Right atrium auricular region (tissue), 2 donors: ENCODE measurements at places on chromosomes 11 and 22. TPM values are rescaled to one million over a fixed set of nuclear protein-coding genes. Genes with fewer than 3 reads are reported as not detected.

The EMID1 gene
- 0.33 TPM for total RNA-seq

The TREH gene
- not detected for total RNA-seq

DNA sequence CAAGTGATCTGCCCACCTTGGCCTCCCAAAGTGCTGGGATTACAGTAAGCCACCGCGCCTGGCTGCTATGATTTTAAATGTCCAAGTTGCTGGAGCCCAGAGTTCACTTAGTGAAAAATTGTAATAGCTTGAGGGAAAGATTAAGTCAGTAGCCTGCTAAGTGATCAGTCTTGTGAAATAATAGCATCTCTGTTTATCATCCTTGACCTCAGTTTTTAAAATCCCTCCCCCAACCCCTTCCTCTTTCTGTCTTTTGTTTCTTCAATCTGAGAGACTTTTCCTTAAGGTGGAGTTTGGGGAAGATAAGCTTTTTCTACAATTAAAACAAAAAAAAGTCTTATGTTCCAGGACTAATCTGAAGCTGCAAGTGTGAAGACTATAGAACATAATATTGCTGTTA, 6.4 kb downstream of the HIPK3 start:
- DNase-seq: no peak

GRCh38 chr11:113188371-113188834, 126.0 kb upstream of the TTC12 start:
- no peak for DNase-seq

GRCh38 chr11:120756931-120757330, 245.4 kb downstream of the GRIK4 start:
- peak; percentile 21 for DNase-seq

The HTR3B gene
- total RNA-seq: not detected

GRCh38 chr11:119376197-119376847, 5.2 kb downstream of the USP2 start:
- DNase-seq: no peak

The OR8H1 gene
- total RNA-seq: not detected

- DNase-seq: no peak
Measured at GRCh38 chr22:41094041-41094593, 1.7 kb downstream of the EP300 start.

- peak; percentile 2 for DNase-seq
Measured at GRCh38 chr11:63563201-63564055, at the start of gene PLAAT2. TSS of gene PLAAT2 (minus strand) at chr11:63563379. CDS start at chr11:63563324, 55 bp downstream.

The TP53I11 gene
- total RNA-seq: 46.7 TPM

The B3GAT3 gene
- 12.7 TPM for total RNA-seq

- DNase-seq: no peak
Measured at GRCh38 chr22:21025763-21026755, 6.3 kb downstream of the SLC7A4 start.

DNA sequence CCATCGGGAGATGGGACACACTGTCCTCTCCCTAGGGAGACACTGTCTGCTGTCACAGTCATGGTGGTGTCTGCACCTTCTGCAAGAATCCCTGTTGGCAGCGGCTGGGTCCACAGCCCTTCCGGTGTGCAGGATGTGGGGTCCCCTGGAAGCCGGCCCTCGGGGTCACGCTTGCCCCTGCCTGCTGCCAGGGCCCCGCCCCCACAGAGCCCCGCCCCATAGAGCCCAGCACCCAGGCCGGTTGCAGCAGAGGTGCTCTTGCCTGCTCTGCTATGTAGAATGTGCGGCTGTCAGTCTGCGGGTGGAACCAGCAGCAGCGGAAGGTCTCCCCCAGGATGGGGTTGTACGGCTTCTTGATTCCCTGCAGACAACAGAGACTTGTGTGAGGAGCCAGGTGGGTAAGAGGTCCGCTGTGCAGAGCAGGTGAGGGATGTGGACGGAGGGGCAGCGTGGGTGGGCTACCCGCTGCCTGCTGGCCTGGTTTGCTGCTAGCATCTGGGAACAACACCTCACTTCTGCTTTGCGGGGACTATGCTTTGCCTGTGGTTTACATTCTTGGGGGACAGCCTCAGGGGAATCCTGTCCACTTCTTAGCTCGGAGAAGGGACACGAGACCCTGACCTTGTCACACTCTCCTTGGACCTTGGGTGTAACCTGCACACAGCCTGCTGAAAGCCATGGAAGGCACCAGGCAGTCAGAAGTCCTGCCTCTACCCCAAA, 44.9 kb upstream of the CARS1 start:
- peak; percentile 52 for DNase-seq

DNA sequence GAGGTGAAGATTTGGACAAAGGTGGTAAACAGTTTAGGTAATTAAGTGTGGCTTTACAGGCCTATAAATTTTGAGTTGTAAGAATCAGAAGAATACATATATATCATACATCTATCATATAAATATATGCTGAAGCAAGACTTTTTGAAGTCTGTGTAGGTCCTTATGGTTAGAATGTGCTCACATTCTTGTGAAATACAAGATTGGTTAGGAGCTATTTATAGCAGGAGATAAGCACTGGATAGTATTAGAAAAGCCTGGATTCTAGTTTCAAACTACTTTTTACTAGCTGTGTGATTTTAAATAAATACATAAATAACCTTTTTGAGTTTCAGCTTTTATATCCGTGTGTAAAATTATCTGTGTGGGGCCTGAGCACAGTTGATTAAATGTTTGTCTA, 42.3 kb downstream of the ANKRD42 start:
- DNase-seq: no peak

DNA sequence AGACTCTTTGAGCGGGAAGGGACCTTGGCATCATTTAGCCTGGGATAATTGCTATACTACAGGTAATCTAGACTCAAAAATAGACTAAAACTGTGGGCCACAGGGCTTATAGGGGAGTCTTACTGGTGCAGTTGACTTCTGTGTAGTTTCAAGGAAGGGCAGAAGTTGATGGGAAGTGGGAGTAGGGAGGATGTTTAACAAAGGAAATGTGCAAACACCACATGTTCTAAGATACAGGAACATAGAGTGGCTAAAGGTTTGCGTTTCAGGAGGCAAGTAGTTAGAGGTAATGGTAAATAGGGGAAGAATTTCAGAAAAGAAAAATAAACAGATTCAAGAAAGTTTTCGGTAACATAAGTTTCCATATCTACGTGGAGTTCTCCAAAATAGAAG, 14.4 kb upstream of the SORL1 start:
- DNase-seq: no peak

DNA sequence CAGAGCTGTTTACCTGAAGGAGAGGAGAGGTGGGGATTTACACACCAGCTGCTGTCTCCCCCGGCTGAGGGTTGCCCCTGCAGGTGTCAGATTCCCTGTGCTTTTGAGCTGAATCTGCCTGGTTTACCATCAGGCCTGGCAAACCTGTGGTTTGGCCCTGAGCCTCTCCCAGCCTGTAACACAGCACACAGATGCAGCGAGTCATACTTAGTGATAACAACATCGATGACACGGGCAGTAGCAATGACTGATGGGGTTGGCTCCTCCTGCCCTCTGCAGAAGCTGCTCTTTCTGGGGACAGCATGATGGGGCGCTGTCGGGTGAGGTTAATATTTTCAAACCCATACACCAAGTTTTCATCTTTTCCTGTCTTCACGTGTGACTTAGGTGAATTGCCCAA, 380.0 kb upstream of the B3GAT1 start:
- DNase-seq: no peak

The DBX1 gene
- total RNA-seq: not detected

- no peak for DNase-seq
Measured at GRCh38 chr22:26702906-26703830, 45.8 kb downstream of the MIAT start.

DNA sequence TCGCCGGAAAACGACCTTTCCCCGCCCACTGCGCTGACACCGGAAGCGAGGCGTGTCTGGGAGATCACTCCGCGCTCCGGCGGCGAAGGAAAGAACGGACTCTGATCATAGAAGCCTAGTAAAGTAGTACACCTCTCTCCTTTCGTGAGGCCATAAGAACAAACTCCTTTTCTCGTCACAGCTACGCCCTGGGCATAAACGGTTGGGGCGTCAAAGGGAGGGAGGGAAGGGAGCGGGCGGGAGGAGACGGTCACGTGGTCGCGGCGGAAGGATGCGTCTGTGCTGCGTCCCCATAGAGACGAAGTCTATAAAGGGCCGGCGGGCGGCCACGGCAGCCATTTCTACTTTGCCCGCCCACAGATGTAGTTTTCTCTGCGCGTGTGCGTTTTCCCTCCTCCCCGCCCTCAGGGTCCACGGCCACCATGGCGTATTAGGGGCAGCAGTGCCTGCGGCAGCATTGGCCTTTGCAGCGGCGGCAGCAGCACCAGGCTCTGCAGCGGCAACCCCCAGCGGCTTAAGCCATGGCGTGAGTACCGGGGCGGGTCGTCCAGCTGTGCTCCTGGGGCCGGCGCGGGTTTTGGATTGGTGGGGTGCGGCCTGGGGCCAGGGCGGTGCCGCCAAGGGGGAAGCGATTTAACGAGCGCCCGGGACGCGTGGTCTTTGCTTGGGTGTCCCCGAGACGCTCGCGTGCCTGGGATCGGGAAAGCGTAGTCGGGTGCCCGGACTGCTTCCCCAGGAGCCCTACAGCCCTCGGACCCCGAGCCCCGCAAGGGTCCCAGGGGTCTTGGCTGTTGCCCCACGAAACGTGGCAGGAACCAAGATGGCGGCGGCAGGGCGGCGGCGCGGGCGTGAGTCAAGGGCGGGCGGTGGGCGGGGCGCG, at the start of gene ATF4:
TSS of gene ATF4 (plus strand) at position 337 of the 880 bp plus-strand sequence. CDS start 884 bp downstream, outside the sequence.
- DNase-seq: peak; percentile 90

DNA sequence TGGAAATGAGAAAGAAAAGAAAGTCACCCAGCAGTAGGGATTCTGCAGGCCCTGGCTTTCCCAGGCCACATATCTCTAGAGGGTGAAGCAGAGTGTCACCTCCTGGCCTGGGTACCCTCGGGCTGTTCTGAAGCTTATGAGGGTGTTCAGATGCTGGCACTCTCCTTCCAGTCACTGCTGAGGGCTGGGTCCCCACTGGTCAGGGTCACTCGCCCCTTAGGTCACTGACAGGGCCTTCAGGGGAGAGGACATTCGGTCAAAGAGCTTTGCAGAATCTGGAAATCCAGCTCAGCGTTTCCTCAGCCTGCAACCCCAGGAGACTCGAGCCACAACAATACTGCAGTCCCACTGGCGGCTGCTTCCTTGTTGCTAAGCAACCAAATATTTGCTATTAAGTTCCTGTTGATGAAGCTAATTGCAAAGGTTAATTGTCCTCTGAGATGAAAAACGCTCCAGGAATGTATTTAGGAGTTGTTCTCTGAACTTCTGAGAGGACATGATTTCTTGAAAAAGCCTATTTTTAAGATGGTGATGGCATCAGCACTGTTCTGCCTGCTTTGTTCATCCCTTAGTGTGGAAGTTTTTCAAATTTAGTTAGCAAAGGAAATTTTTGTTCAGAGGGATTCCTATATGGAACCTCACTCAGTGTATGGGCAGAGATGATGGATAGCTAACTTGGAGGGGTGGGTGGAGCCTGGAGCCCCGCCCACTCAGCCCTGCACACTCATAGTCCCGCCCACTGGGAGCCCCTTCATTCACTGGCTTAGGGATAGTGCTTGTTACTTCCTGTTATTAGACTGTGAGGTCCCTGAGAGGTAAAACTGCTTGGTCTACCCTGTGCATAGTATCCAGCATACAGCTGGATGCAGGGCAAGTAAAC, 109.2 kb downstream of the CSNK2A3 start:
- peak; percentile 66 for DNase-seq

GRCh38 chr11:43267856-43268580, 43.8 kb upstream of the API5 start:
- no peak for DNase-seq

DNA sequence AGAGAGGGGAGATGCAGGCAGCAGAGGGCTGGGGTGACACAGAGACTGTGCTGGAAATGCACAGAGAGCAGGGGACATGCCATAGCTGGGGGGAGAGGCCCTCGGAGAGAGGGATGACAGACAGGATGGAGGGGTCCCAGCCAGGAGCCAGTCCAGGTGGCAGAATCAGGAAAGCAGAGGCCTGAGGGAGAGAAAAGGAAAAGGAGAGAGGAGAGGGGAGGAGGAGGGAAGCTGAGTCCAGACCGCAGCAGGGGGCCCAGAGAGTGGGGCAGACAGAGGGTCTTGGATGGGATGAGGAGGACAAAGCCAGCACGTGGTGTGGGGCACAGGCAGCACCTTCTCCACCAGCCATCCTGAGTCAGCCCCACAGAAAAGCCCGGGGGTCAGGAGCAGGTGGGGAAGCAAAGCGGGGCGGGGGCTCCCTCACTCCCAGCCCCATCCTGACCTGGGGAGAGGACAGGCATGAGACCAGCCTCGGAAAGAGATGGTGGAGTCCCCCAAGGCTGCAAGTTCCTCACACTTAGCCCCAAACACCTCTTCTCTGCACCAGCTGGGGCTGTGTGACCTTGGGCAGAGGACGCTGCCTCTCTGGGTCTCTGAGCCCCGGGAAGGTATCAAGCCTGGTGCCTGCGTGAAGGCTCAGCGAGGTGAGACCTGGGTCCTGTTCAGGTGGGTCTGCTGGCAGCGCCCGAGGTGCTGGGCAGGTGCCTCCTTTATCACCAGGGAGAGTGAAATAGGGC, 48.0 kb downstream of the IGLL1 start:
- no peak for DNase-seq

DNA sequence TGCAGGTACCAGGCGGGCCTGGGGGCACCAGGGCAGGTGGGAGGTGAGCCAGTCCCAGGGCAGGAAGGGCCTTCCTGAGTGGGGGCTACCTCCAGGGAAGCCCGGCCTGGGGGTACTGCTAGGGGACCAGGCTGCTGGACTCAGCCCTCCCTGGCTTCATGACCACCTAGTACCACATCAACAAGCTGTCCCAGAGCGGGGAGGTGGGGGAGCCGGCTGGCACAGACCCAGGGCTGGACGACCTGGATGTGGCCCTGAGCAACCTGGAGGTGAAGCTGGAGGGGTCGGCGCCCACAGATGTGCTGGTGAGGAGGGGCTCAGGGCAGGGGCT, 6.7 kb downstream of the TRPT1 start:
- no peak for DNase-seq

The GSTP1 gene
- total RNA-seq: 249 TPM

DNA sequence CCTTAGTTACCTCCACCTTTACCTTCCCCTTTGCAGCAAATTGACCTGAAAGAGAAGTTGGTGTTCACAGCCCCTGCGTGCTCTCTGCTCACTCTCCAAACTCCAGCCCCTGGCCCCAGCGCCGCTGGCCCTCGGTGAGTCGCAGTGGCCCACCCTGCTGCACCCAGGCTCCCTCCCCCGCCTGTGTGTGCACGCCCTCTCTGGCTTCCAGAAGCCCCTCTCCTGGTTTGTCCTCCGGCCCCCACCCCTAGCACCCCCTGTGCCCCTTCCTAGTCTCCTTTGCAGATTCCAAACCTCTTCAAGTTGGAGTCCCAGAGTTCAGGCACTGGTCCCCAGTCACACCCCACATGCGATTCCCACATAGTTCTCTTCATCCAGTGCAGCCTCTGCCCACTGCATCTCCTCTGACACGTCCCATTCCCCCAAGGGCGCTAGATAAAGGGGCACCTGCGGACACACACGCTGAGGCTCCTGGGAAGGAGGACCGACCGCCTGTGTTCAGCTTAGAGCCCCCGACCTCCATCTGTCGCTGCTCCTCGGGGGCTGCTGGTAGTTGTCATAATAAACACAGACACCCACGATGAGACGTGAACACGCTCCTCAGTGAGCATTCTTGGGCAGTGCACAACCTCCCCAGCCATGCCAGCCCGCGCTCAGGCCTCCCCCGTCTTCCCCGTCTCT, 1.5 kb upstream of the PHRF1 start:
- no peak for DNase-seq
